ENCODE measurements at places on chromosomes 4 and X. TPM values are rescaled to one million over a fixed set of nuclear protein-coding genes. Genes with fewer than 3 reads are reported as not detected.

The EREG gene
- 12.6 TPM for total RNA-seq

The PPBP gene
- not detected for total RNA-seq

The ARHGEF38 gene
- not detected for total RNA-seq

The RNF150 gene
- total RNA-seq: 0.23 TPM

Measured in esophagus squamous epithelium (tissue), 5 donors.